Endothelial cell of umbilical vein (primary cell): ENCODE measurements at places on chromosomes 6 and 20. TPM values are rescaled to one million over a fixed set of nuclear protein-coding genes. Genes with fewer than 3 reads are reported as not detected.

DNA sequence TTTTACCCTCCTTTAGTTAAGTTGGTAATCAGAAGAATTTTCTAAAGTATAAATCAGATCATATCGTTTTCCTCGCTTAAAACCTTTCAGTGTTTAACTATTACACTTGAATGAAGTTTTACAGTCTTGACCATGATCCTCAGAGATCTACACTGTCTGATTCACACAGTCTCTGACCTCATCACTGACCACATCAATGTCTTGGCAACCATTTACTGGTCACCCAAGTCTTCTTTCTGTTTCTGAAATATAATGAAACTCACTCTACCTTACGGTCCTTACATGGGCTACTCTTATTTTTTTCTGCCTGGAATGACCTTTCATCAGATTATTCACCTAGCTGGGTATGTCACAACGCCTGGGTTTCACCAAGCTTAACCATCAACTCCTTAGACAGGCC, 71.4 kb downstream of the ADGB start:
- no peak overlapping the region for H3K4me3 ChIP-seq
- H3K36me3 ChIP-seq, result no peaks in the 10 kb centered on the region
- H3K27ac ChIP-seq, result no peak overlapping the region
- H3K4me1 ChIP-seq, result no peaks in the 10 kb centered on the region
- no peak for DNase-seq

- H3K27me3 ChIP-seq, result no peaks in the 10 kb centered on the region
- peak overlapping the region; percentile 76 for H3K27ac ChIP-seq
- peaks cover 13% of the 10 kb centered on the region for H3K36me3 ChIP-seq
- peaks cover 26% of the 10 kb centered on the region for H3K4me1 ChIP-seq
- peak; percentile 22 for DNase-seq
Observed at GRCh38 chr6:35469751-35470662, 1.8 kb downstream of the RPL10A start.

- H3K36me3 ChIP-seq, result no peaks in the 10 kb centered on the region
- H3K4me1 ChIP-seq, result peaks cover 27% of the 10 kb centered on the region
- H3K27me3 ChIP-seq, result no peaks in the 10 kb centered on the region
- H3K27ac ChIP-seq, result no peak overlapping the region
Observed at GRCh38 chr6:108568551-108569305, 8.0 kb downstream of the FOXO3 start.

GRCh38 chr6:21648475-21649050, 55.0 kb downstream of the SOX4 start:
- no peaks in the 10 kb centered on the region for H3K4me1 ChIP-seq
- H3K27me3 ChIP-seq, result no peaks in the 10 kb centered on the region
- no peak for DNase-seq
- no peak overlapping the region for H3K27ac ChIP-seq
- H3K36me3 ChIP-seq, result no peaks in the 10 kb centered on the region

POU5F1 gene
- total RNA-seq, result not detected in 2 replicates

DNA sequence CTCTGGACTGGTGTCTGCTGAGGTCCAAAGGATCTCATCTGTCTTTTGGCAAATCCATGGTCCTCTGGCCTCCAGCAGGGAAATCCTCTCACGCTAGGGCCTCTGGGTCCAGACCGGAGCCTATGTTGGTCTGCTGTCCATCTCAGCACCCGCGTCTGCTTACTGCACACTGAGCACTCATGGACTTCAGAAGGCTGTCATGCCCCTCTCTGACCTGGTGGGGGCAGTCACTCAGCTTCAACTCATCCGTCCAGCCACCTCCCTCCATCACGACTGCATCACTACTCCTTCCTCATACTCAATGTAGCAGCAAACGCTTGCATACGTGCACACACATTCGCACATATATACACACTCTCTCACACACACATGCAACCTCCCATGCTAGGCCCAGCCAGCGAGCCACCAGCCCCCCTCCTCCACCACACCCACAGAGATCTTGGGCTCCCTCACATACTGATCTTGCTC, 33.3 kb downstream of the GABRR2 start:
- H3K27me3 ChIP-seq, result no peaks in the 10 kb centered on the region
- H3K27ac ChIP-seq, result no peak overlapping the region
- H3K4me3 ChIP-seq, result no peak overlapping the region
- no peaks in the 10 kb centered on the region for H3K36me3 ChIP-seq
- no peaks in the 10 kb centered on the region for H3K4me1 ChIP-seq

ELOVL4 gene
- 3.3 and 4.1 TPM in 2 replicates for total RNA-seq
